Umbilical cord (tissue), 2 donors: ENCODE measurements at places on chromosomes 2 and 18. TPM values are rescaled to one million over a fixed set of nuclear protein-coding genes. Genes with fewer than 3 reads are reported as not detected.
A peak's percentile ranks its signal among the peaks of the same experiment; 100 is the strongest.

GRCh38 chr2:16069933-16070647 lies 129.7 kb downstream of the MYCN start:
- peak; percentile 6 for DNase-seq

- no peak for DNase-seq
Observed at GRCh38 chr2:203802342-203803052, 65.1 kb upstream of the CTLA4 start.

GRCh38 chr2:217943446-217944321 lies 59.1 kb downstream of the TNS1 start:
- peak; percentile 90 for DNase-seq

GRCh38 chr18:11115276-11115675 lies 34.1 kb downstream of the PIEZO2 start:
- DNase-seq: peak; percentile 57

- no peak for DNase-seq
Observed at GRCh38 chr2:179226961-179227259, 37.7 kb downstream of the SESTD1 start.

- no peak for DNase-seq
Observed at GRCh38 chr18:28666216-28666615, 489.3 kb upstream of the CDH2 start.

DNA sequence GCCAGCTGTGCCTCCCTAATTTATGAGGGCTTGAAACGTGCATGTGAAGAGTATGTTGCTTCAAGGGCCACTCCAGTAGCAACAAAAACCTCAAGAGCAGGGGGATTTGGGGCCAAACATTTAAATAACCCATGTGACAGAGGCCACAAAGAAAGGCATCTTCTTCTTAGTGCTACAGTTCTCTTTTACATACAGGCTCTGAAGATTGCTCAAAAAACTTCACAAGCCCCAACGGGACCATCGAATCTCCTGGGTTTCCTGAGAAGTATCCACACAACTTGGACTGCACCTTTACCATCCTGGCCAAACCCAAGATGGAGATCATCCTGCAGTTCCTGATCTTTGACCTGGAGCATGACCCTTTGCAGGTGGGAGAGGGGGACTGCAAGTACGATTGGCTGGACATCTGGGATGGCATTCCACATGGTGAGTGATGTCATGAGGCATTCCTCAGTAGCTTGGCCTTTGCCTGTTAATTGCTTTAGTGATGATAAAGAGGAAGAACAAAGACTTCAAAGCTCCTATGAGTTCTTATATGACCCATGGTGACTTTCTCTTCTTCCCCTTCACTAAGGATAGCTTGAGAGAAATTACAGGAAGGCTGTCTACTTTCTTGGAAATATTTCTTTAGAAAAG lies 40.1 kb downstream of the NRP2 start:
- DNase-seq: no peak

DNA sequence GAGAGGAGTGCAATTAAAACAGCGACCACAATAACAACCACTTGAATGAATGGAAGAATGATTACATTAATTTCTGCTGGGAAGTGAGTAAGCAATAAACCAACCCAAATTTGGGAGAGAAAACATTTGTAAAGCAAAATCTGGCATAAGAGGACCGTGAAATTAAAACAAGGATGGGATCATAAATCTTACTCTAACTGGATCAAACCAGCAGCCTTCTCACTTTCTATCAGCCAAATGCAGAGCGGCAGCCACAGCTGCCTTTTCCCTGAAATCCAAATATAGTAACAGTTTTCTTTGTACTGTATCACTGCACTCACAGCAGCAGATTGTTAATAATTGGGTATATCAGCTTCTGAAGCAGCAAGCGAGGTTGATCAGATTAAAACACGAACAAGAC lies 245.2 kb upstream of the REG3G start:
- DNase-seq: peak; percentile 63

DNA sequence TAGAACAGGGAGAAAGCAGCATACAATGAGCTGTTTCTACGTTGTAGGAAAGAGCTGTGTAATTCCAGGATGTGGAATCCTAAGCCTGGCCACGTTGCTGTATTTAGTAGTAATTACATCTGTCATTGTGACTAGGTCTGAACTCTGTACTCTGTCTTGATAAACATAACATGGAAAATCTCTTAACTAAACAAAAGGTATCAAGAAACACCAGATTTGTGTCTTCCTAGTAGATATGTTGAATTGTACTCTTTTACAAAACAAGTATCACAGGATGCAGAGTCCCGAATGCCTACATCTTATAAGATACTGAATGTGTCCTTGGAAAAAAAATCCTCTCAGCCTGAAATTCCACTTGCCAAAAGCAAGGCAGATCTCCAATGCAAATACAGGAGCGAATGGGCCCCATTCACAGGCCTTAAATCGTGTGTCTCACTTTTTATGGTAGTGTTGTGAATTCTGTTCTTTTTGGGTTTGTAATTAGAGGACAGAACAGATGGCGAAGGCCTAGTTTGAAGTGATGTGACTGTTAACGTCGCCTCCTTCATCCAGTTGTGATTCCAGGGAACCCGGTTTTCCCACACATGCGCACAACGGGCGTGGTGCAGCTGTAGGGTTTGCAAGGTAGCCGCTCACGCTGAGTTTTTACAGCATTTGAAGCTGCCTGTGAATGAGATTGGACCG lies 246.5 kb downstream of the GBX2 start:
- DNase-seq: no peak

DNA sequence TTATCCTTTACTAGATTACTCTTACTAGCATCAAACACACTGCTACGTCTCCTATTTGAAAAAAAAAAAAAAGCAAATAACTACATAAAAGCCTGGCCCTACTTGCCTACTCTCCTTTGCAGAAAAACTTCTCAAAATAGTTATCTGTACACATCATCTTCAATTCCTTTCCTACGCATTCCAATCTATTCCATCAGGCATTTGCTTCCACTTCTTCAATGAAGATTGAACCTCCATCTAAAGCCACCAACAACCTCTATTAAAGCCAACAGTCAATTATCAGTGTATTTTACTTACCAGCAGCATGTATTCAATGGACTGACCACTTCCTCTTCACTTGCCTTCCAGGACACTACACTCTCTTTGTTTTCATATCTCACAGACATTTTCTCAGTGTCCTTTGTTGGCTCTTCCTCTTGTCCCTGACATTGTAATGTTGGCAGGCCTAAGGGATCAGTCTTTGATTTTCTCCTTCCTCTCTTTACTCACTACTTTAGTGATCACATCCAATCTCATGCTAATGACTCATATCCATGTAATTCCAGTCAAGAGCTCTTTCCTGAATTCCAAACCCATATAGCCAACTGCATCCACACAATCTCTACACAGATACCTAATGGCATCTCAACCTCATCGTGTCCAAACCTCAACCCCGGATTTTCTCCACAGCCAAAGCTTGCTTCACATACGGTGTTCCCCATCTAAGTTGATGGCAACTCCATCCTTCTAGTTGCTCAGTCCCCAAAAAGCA lies 131.3 kb downstream of the CCDC148 start:
- DNase-seq: no peak

The DES gene
- 2,247 TPM for total RNA-seq

The DSG1 gene
- 26.5 TPM for total RNA-seq

The EIF2B4 gene
- total RNA-seq: 10.1 TPM

The RAD51AP2 gene
- total RNA-seq: 11.6 TPM

The TNP1 gene
- not detected for total RNA-seq

The KIAA2012 gene
- total RNA-seq: 1.7 TPM

The ACADL gene
- 6.0 TPM for total RNA-seq
